BE2C (cell line): ENCODE measurements at places on chromosomes 13 and 19.

DNA sequence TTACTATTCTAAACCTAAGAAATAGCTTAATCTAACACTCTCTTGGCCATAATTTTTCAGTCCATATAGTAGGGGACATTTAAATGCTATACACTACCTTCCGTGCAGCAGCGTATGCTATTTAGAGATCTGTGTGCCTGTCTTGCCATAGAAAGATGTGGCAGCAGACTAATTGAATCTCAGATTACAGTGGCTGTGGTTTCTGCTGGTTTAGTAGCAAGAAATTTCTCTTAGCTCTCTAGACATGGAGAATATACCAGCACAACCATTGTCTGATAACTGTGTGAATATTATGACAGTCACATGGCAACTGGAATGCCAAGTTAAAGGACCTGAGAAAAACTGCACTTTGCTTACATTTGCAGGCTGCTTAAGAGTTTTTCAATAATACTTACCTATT, 672.4 kb upstream of the MIR17HG start:
- DNase-seq, result peak; percentile 15

DNA sequence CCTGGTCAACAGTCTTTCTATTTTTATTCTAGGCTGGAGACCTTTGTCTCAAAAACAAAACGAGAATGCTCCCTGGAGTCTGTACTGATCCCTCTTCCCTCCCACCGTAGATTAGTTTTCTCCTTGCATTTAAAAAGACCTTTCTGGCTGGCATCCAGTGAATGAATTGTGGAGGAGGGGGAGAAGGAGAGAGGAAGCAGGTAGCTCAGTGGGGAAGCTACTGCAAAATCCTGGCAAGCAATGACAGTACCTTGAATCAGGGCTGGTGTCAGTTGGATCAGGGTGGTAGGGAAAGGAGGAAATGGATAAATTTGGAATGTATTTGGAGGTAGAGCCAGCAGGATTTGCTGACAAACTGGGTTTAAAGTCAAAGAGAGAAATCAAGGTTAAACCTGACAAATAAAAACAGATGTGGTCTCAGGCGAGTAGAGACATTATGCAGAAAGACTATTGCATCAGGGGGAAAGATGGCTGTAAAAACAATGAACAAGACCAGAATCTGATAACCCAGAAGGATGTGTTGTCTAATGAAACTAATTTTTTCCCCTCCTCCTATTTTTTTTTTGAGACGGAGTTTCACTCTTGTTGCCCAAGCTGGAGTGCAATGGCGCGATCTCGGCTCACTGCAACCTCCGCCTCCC, 3.5 kb upstream of the CYP2S1 start:
- DNase-seq, result no peak

DNA sequence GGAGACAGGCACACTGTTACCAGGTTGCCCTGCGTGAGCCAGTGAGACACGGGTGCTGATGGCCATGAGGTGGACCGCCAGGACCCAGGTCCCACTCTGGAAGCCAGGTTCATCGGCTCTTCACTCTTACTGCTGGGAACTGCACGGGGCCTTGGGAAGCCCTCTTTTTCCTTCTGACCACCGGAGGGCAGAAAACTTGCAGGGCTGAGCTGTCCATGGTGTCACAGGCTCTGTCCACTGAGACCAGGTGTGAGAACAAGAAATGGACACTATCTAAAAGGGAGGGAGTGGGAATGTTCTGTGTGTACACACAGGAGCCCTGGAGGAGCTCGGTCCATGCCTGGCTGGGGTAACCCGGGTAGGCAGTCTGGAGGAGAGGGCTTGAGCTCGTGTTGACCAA, 93.4 kb downstream of the UQCRFS1 start:
- DNase-seq, result no peak

DNA sequence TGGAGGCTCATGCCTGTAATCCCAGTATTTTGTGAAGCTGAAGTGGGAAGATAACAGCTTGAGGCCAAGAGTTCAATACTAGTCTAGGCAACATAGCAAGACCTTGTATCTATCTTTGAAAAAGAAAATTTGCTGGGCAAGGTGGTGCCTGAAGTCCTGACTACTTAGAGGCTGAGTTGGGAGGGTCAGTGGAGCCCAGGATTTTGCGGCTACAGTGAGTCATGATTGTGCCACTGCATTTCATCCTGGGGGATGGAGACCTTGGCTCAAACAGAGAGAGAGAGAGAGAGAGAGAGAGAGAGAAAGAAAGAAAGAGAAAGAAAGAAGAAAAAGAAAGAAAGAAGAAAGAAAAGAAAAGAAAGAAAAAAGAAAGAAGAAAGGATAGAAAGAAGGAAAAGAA, 1872.3 kb upstream of the PCDH20 start:
- DNase-seq, result no peak

DNA sequence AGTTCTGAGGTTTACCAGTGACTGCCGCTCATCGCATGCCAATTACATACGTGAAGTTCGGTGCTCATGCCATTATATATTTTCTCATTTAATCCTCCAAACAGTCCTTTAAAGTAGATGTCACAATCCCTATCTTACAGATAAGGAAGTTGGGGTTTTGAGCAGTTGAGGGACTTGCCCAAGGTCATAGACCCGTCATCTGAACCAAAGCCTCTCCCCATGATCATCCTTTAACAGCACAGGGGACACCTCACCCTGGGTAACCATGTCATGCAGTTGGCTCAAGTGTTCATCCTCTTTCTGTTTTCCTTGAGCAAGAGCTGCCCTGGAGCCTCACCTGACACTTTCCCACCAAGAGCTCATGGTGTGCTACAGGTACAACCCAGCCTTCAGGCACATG, 69.1 kb downstream of the HSPH1 start:
- DNase-seq, result no peak
